ENCODE measurements at places on chromosomes 3 and 15.

DNA sequence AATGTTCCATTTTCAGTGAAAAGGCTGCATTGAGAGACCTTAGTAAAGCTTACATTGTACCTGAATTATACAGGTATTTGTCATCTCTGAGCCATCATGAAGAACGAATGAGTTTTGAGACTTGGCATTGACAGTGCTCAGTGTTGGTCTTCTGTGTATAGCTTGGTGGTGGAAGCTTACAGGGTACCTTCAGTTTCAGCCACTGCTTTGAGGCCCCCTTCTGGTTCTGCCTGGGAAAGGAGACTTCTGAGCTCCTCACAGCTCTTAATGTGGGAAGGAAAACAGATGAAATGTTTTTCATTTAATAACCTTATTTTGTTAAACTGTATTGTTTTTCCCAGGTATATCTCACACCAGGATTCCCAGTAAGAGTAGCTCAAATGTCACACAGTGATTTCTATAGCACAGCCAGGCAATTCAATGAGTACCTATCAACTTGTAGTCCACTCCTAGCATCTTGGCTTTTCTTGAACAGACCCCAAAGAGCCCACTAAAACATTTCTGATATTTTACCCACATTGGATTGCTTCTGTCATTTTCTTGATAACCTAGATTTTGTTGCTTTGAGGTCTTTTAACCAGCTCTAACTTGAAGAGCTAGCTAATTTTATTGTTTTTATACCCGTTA, 5.6 kb downstream of the SERPINI1 start:
- no peak for DNase-seq

- DNase-seq = no peak
Observed at GRCh38 chr15:46652266-46652665, 1017.4 kb downstream of the SQOR start.

DNA sequence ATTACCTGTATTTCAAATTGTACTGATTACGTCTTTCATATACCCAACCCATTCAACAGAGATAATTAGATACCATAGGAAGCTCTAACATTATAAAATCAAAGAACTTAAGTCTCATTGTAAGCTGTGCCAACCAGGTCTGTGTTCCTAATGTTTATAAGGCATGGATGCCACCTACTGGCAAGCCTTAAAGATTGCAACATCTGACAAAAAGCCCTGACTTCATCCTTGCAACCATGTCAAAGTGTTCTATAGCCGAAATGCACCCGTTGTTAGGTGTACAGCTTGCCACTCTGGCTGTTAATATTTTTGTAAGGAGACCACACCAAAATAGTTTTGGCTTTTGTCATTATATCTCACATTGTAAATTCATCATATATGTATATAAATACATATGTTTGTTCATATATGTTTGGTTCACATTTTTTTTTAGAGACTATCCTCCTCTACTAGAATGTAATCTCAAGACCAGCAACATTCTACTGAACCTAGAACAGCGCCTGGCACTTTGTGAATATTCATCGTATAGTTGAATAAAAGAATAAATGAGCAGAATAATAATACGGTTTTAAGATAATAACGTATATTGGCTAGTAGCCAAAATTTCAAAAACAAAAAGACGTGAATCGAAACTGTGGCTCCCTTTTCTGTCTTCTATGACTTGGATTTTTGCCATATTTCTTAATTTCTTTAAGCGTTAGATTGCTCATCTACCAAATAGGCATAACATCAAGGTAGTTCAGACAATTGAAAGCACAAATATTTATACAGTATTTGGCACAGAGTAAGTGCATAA, 258.1 kb downstream of the TBL1XR1 start:
- DNase-seq = no peak

DNA sequence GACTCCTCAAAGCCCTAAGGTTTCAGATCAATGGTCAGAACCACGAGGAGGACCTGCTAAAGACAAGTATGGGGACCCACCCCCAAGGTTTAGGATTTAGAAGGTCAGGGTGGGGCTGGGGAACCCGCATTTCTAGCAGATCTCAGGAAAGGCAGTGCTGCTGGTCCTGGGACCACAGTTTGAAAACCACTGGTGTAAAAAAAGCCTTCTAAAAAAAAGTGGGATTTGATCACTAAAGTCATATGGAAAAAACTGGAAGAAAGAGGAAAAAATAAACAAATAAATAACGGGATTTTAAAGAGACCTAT, 832 bp downstream of the SLC41A3 start:
- DNase-seq = no peak

DNA sequence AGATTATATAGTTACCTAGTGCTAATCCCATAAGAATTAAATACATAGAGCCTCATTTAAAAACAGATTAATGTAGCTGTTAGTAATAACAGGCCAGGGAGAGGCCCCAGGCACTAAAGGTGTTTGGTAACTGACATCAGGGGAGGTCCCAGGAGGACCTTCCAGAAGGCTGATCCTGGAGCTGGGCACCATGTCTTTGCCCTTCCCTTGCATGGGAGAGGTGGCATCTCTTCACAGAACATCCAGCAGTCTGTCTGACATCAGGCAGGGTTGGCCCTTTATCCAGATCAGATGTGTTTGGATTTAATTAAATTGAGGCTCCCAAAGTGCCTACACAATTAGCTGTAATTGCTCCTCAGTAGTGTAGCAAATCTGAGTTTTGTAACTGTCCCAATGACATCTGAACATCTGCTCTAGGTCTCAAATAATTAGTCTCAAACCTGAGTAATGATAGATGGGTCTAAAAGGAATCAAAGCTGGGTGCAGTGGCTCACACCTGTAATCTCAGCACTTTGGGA, 53.0 kb downstream of the RLBP1 start:
- no peak for DNase-seq

- DNase-seq = no peak
Observed at GRCh38 chr3:10530241-10530640, 24.9 kb upstream of the ATP2B2 start.

- no peak for DNase-seq
Observed at GRCh38 chr3:41148901-41149300, 50.4 kb upstream of the CTNNB1 start.

DNA sequence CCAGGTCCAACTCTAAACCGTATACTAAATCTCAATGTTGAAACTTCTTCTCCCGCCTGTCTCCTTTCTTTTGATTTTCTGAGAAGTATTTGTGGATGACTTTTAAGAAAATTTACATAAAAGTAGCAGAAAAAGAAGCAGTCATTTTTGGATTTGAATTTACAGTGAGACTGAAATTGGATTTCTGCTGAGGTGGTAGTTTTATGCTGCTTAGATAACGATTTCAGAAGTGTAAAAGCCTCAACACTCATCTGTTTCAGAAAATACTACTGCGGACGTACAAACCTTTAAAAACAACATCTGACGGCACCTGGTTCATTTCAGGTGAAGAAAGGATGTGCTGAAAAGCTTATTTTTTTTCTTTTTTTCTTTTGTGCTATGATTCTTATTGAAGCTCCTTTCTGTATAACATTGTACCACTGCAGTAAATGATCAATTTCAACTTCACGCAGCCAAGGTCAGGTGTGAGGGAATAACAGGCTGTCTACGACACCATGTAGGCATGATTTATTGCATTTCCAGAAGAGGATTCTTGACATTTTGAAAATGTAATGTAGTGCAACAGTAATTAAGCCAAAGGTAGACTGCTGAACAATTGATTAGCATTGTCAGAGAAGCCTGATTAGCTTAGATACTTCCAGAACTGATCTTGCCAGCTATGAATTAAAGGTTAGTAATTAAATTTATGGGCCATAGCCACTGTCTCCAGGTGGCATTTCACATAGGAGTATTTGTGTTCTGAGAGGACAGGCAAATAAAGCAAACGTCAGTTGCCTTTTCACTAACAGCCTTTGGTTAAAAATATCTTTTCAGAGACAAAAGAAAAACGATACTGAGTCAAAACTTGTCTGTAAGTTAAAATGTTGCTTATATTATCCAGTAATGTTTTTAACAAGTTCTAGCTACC, 134.6 kb upstream of the KBTBD8 start:
- no peak for DNase-seq

GRCh38 chr3:127459891-127460290, 130.6 kb downstream of the TPRA1 start:
- DNase-seq = no peak

DNA sequence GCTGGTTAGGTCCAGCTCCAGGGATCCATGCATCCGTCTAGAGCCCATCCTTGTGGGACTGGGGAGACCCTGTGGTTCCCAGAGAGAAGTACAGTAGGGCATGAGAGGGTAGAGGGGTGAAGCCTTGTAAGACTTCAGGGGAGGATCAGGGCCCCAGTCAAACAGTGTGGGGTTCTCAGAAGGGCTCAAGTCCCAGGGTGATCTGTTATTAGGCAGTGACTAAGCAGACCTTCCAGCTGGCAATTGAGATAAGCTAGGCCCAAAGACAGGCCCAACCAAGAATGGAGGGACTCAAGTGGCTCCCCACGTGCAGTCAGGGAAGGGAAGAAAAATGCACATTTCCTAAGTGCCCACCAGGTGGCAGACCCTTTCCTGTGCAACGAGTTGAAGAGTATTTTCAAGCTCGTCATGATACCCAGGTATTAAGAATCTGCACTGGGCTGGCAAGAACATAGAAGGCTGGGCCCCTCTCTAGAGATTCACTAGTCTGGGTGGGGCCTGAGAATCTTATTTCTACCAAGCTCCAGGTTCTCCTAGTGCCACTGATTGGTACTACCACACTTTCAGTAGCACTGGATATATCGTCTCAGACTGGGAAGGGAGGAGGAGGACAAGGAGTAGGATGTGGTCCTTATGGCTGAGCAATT, 240.8 kb downstream of the NR1D2 start:
- no peak for DNase-seq

GRCh38 chr15:84755736-84756527, 7.5 kb downstream of the ZNF592 start:
- DNase-seq = no peak

GRCh38 chr15:40277471-40277870, 5.4 kb downstream of the ANKRD63 start:
- no peak for DNase-seq

DNA sequence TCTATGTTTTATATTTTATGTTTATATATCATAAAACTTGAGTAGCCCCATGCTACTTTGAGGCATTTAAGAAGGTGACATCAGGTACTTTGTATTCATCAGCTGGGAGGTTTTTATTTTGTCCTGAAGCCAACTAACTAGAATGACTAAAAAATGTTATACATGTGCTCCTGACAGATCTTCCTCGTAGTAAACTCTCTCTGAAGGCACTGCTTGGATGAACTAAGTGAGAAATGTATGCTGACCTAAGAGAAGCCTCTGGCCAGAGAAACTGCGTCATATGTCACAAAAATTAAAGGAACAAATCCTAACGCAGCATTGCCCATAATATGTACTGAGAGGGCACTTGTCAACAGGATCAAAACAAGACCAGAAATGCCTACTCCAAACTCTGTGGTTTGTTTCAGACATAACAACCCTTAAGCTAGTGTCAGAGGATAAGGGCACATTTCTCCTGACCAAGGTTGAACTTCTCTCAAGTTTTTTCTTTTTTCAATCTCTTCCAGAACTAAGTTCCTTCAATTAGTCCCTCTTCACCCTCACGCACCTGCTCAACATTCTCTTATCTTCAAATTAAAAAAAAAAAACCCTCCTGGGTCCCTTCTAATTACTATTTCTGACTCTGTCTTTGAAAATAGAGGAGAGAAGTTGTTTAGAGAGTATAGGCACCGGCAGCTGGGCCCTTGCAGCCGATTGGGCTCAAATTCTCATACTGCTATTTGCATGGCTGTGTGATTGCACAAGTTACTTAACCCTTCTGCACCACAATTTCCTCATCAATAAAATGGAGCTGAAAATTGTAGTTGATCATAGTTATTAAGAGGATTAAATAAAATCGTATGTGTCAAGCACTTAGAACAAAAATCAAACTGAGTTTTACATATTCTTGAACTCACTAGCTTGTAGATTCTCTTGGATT, 159.0 kb downstream of the FRMD5 start:
- no peak for DNase-seq

DNA sequence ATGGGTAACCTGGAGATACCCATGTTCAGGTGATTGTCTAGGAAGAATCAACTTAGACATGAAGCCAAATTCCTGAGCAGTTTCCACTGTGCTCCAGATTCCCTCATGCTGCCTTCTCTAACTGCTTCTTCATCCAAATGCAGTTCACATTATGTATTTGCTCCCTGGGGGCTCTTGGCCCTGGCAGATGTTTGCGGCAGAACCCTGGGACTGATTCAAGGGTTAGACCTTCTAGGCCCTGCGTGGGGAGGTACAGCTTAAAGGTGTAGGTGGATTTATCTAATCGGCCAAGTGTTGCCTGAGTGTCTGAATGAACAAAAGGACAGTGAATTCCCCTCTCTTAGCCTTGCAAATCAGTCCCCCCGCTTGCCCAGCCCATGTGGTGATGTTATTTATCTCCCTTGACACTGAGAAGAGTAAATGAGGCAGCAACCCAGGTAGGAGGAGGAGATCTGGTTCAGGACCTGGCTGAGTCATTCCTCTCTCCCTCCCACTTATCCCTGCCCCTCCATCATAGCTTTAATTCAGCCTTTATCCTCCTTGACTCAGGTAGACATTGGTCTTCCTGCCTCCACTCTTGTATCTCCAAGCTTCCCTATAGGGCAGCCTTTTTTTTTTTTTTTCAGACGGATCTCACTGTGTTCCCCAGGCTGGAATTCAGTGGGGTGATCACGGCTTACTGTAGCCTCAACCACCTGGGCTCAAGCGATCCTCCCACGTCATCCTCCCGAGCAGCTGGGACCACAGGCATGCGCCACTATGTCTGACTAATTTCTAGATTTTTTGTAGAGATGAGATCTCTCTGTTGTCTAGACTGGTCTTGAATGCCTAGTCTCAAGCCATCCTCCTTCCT, 54.8 kb downstream of the MAGEF1 start:
- DNase-seq = no peak

DNA sequence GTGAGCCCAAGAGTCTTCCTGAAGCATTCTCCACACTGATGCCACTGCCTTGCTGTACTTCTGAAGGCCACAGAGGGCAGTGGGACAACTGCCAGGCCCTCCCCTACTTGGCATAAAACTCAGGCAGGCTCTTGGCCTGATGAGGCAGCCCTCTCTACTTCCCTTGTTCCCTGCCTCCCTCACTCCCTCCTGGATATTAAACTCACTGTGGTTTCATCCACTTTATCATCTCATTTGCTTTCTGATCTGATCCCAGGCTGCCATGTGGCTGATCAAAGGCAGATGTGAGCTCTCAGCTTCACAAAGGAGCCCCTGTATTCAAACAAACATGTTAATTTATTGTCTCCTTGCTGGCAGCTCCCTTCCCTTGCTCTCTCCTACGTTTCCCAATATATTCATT, 533.5 kb downstream of the IGSF11 start:
- no peak for DNase-seq

- no peak for DNase-seq
Observed at GRCh38 chr3:98903099-98903498, 1.6 kb upstream of the DCBLD2 start.

GRCh38 chr3:162777118-162777517, 1280.5 kb downstream of the OTOL1 start:
- no peak for DNase-seq
